Chondrocyte (in vitro differentiated cells): ENCODE measurements at places on chromosomes 7 and 10. TPM values are rescaled to one million over a fixed set of nuclear protein-coding genes. Genes with fewer than 3 reads are reported as not detected.

Gene BLNK
- total RNA-seq, result not detected in 3 replicates

DNA sequence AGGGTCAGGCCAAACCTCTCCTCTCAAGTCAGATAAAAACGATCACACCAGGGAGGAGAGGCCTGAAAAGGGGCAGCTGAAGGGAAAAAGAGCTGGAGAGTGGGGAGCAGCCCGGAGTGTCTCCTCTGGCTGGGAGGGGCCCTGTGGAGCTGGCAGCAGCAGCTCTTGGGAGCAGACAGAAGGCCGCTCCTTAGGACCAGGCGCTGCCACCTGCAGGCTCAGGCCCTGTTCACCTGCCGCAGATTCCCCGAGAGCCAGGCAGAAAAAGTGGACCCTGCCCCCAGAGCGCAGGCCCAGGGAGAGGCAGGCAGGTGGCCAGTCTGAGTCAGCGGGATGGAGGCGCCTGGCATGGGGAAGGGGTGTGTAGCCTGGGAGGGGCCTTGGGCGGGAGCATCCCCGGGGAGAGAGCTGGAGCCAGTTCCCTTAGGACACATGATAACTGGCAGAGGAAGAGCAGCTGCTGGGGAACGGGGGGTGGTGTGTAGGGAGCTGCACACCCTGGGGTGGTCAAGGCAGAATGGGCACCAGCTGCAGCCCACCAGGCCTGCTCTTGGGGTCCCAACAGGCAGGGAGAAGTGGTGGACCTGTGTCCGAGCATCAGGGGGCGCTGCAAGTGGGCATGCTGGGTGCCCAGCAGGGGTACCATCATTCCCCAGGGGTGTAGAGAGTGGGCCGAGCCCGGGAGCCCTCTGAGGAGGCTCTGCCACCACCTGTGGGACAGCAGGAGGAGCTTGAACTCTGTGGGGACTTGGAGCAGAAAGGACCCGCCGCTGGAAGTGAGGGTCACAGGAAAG is 177.2 kb upstream of the RHEB start:
- peaks cover 2% of the 10 kb centered on the region for H3K27me3 ChIP-seq
- H3K36me3 ChIP-seq, result no peaks in the 10 kb centered on the region
- no peak overlapping the region for H3K4me3 ChIP-seq

DNA sequence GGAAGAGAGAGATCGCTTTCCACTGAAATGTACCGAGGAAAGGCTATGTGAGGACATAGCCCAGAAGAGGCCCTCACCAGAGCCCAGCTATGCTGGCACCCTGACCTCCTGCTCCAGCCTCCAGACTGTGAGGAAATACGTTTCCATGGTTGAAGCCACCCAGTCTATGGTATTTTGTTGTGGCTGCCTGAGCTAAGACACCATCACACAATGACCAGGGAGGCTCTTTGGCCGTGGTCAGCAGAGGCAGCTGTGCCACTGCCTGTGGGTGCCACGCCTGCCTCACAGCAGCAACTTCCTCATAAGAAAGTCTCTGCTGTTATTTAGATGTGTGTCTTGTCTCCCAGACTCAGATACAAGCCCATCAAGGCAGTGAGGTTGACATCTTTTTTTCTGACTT is 182.7 kb upstream of the PLXNA4 start:
- H3K36me3 ChIP-seq, result no peaks in the 10 kb centered on the region
- no peaks in the 10 kb centered on the region for H3K27me3 ChIP-seq
- no peaks in the 10 kb centered on the region for H3K4me1 ChIP-seq

Gene NKX2-3
- not detected in 3 replicates for total RNA-seq

Gene CC2D2B
- total RNA-seq, result 0.30 to 0.54 TPM (median 0.51 TPM) in 3 replicates

GRCh38 chr7:300048-300447 is 10.1 kb downstream of the FOXL3 start:
- H3K4me1 ChIP-seq, result peaks cover 3% of the 10 kb centered on the region
- H3K36me3 ChIP-seq, result no peaks in the 10 kb centered on the region
- H3K4me3 ChIP-seq, result no peak overlapping the region

- H3K27me3 ChIP-seq, result no peaks in the 10 kb centered on the region
- H3K4me1 ChIP-seq, result peaks cover 16% of the 10 kb centered on the region
- H3K27ac ChIP-seq, result no peak overlapping the region
These were observed 236.4 kb downstream of the HGF start for GRCh38 chr7:81533426-81533825.

GRCh38 chr10:68239596-68240150 is 7.8 kb upstream of the ATOH7 start:
- H3K36me3 ChIP-seq, result no peaks in the 10 kb centered on the region
- peaks cover 3% of the 10 kb centered on the region for H3K27me3 ChIP-seq
- peaks cover 3% of the 10 kb centered on the region for H3K4me1 ChIP-seq
- no peak overlapping the region for H3K4me3 ChIP-seq
- no peak for DNase-seq
